ENCODE measurements at places on chromosomes 2 and 18.

DNA sequence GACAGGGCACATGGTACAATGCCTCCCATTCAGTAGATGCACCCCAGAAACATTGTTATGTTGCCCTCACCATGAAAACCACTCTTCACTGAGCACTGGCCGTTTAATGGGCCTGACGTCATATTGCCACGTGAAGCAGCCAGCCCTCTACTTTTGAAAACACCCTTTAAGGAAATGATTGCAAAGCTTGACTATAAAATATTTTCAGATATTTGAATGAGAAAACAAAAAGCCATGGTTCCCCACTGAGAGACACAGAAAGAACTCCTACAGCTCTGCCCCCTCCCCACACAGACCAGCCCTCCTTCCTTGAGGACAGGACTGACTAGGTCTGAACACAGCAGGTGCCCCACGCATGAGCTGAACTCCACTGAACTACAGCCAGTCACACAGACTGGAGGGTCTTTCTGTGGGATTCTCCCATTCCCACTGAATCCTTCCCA lies 349.1 kb downstream of the ANAPC1 start:
- no peak for DNase-seq

DNA sequence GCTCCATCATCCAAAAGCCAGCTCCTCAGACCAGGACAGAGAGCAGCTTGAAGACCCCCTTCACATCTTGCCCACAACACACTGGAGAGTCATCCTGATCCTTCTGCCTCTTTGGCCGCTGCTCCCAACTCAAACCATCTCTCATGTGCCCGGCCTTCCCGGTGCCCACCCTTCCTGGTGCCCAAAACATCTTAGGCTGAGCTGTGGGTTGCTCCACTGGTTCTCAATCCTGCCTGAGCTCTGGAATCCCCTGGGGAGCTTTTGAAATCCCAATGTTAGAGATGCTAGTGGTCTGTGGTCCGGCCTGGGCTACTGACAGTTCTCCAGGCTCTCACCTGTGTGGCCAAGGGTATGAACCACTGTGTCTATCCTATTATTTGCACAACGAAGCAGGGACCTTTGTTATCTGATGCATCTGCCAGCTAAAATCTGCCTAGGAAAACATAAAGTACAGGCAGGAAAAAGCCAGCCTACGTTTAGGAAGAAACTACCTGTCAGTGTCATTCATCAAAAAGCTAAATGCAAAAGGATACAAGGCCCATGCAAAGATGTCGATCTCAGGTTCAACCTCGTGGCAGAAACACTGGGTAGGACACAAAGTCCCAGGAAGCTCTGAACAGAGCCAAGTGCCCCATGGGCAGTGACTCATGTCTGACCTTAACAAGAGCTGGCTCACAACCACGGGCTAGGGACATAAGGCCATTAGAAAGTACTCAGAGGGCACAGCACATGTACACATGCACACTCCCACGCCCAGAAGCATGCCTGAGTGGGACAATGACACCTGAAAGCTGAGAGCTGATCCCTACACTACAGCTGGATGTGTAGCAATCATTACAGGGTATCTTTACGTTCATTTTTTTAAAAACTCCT lies 30.8 kb downstream of the TBC1D8 start:
- DNase-seq: no peak

- no peak for DNase-seq
Observed at GRCh38 chr2:99698896-99699295, 209.1 kb upstream of the REV1 start.

GRCh38 chr18:24766376-24766775 lies 305.9 kb downstream of the HRH4 start:
- DNase-seq: no peak

DNA sequence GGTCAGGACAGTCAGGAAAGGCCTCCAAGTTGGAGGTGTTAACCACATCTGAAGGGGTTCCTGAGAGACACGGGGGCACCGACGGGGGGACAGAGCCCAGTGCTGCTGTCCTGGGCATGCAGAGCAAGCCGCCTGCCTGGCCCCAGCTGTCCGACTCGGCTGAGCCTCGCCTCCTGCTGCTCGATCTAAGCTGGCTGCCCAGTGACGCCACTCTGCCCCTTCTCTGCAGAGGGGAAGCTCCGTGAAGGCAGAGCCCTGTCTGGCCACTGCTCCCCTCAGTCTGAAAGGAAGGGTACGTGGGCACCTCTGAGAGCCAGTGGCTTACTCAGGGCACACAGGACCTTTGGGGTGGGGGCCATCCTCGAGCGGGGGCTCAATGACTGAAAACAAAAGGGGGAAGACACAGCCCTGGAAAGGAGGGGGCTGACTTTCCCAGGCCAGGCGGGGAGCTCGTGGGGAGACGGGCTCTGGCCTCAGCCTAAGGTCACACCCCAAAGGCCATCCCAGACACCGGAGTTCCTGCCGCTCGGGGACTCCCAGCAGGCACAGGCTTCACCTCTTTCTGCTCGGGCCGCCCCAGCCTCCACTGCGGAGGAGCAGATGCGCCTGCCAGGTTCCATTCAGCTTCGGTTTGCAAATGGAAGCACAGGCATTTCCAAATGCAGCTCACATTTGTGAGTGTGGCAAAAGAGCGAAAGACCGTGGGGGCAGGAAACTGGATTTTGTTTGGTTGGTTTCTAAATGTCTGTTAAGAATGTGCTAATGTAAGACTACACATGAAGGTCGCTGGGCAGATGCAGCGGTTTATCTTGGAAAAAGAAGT lies 136.9 kb downstream of the HDAC4 start:
- DNase-seq: no peak

GRCh38 chr18:79540904-79541282 lies 138.7 kb upstream of the CTDP1 start:
- no peak for DNase-seq

- no peak for DNase-seq
Observed at GRCh38 chr2:239685556-239685955, 284.7 kb upstream of the HDAC4 start.

- no peak for DNase-seq
Observed at GRCh38 chr2:203240491-203240890, 1.7 kb downstream of the CYP20A1 start.

- no peak for DNase-seq
Observed at GRCh38 chr2:197388866-197389587, 45.8 kb downstream of the SF3B1 start.

All from activated CD8-positive, alpha-beta memory T cell treated with anti-CD3 and anti-CD28 coated beads, Interleukin-2, amount 50 U/mL, for 48 hours (primary cell).